MG63 (cell line): ENCODE measurements at places on chromosomes 7 and 10. TPM values are rescaled to one million over a fixed set of nuclear protein-coding genes. Genes with fewer than 3 reads are reported as not detected.

DNA sequence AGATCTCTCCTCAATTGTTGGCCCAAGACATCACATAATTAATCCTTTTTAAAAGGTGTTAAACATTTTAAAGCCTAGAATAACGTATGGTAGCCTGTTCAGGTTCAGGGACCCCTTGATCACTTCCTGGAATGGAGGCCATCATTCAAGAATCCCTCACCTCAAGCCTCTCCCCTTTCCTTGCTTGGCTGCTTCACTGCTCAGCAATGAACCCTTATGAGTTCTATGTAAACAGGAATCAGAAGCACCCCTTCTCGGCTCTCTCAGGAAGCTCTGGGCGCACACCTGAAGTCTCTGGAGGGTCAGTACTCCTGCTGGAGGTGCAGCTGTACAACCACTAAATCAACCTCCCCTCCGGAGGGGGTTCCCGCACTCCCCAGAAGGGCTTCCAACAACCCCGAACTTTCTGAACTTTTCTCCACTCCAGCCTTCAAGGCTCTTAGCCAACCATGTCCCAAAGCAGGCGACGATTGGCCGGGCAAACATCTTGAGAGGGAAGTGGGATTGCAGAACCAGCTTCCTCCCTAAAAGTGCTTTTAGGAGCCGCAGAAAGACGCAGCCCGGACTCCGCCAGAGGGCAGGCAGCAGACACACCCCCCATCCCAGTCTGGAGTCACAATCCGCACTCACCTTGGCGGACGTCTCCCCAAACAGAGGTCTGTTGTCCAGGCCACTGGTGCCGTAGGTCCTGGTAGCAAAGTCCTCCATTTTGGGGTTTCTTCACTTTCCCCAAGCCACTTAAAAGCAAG lies 562 bp downstream of the TMEM243 start:
- DNase-seq: peak; percentile 26

DNA sequence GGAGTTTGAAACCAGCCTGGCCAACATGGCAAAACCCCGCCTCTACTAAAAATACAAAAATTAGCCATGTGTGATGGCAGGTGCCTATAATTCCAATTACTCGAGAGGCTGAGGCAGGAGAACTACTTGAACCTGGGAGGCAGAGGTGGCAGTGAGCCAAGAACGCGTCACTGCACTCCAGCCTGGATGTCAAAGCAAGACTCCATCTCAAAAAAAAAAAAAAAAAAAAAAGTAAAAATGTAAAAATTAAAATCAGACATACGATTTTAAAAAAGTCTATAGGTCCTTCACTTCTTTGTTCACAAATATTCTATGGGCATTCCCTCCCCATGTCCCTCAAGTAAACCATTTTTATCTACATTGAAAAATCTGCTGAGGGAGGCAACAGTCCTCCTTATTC lies 34.9 kb upstream of the TLL2 start:
- no peak for DNase-seq

DNA sequence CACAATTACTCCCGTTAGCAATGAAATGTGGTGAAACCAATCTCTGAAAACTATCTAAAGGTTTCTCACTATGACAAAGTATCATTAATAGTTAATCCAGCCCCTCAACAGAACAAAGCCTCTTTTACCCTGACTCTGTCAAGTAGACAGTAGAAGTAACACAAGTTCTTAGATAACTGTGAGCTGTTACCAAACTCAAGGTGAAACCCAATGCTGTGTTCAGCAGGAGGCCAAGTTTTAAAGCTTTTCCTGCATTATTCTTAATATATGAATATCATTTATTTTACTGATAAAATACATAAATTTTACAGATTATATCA lies 109.1 kb downstream of the SRPK2 start:
- no peak for DNase-seq

DNA sequence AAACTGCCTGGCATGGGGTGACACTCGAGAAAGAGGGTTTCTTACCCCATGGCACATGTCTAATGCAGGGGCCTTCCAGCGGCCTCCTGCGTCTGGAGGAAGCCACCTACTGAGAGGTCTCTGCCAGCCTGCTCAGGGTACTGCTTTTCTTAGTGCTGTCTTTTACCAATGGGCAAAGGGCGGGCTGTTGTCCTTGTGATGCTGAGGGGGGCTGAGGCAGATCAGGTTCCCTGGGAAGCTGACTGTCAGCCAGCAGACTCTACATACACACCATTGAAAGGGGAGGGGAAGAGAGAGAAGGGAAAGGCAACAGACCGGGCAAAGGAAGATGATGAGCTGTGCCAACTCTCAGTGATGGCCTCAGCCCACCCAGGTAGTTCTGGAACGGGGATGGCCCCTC lies 48.7 kb downstream of the COL13A1 start:
- DNase-seq: no peak

DNA sequence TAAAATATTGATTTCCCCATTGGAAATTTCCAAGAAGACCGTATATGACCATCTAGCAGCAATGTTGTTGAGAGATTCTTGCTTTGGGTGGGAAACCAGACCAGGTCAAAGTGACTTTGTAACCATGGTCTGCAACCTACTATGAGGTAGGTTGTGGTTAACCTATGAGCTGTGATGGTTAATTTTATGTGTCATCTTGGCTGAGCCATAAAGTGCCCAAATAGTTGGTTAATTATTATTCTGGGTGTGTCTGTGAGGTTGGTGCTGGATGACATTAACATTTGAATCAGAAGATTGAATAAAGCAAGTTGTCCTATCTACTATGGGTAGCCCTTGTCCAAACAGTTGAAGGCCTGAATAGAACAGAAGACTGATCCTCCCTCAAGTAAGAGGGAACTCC lies 18.3 kb upstream of the RALA start:
- DNase-seq: no peak

DNA sequence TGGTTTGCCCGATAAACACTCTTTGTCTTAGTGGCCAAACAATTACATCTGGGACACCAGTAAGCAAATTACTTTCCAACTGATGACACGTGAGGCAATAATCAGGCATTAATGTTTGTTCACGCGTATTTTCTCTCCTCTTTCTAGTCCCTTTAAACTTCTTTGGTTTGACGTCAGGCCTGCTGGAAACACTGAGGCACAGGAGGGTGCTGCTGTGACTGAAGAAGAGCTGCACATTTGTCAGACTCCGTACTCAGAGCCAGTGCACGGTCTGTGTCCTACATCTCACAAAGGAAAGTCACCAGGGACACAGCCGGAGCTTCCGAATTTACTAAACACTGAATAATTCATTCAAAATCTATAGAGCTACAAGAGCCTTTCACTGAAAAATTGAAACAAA lies 57.6 kb upstream of the ANAPC16 start:
- DNase-seq: no peak

DNA sequence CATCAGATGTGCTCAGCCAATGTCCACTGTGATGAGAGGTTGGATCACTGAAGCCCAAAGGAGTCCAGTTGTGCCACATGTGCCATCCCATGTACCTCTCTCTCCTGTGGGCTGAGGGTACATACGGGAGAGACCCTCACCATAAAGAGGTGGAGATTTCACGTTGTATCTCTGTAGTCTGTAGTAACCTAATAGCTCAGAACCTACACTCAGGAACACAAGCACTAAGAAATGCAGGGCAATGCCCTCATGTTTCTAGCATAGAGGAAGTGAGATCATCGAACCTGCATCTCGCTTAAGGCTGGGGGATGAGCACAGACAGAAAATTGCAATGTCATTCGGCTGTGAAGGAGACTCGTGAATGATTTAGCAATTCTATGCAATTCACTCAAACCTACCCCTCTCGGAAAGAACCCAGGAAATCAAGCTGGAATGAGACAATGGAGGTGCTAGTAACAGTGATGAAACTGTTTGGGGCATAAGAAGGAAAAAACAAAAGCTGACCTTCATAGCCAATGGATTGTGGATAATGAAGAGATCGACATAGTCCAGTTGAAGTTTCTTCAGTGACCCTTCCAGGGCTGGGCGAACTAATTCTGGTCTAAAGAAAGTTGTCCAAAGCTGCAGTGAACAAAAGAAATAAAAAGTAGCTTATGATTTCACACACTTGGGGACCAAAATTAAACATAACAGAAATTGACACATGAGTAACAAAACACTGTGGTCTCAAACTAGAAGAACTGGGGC lies 80.3 kb upstream of the UCN3 start:
- no peak for DNase-seq

GRCh38 chr7:116601426-116601825 lies 70.6 kb upstream of the MET start:
- no peak for DNase-seq

DNA sequence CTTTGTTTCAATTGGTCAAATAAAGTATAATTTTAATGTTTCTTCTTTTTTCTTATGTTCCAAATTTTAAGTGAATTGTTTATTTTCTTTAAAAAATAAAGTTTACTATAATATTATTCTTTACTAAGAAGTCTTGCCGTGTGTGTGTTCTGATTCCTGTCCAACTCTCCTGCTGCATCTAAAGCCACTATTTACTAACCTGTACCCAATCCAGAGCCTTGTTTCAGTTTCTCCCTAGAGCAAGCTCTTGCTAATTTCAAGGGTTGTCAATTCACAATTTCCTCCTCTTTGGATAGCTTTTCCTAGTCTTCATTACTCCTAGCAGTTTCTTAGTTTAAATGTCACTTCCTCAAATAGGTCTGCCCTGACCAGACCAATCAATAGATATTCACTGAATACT lies 314.9 kb upstream of the SEMA3A start:
- DNase-seq: no peak

- no peak for DNase-seq
These were observed 54.4 kb downstream of the ARMH3 start for GRCh38 chr10:102001435-102002068.

The ZNF804B gene
- not detected in 2 replicates for total RNA-seq

The STAG3 gene
- 0.13 TPM in 1 of 2 replicates, not detected in the other for total RNA-seq

The MLXIPL gene
- total RNA-seq: not detected in 2 replicates

The TACC2 gene
- 7.3 and 7.4 TPM in 2 replicates for total RNA-seq

The MMD2 gene
- total RNA-seq: not detected in 2 replicates

The CDC14C gene
- 0.12 TPM in 1 of 2 replicates, not detected in the other for total RNA-seq

The ATP6V0E2 gene
- total RNA-seq: 18.4 and 21.9 TPM in 2 replicates

The NPY4R gene
- total RNA-seq: not detected in 2 replicates

The BTBD16 gene
- not detected in 2 replicates for total RNA-seq
